NCI-H2171 (cell line): ENCODE measurements at places on chromosomes 5 and 9.

DNA sequence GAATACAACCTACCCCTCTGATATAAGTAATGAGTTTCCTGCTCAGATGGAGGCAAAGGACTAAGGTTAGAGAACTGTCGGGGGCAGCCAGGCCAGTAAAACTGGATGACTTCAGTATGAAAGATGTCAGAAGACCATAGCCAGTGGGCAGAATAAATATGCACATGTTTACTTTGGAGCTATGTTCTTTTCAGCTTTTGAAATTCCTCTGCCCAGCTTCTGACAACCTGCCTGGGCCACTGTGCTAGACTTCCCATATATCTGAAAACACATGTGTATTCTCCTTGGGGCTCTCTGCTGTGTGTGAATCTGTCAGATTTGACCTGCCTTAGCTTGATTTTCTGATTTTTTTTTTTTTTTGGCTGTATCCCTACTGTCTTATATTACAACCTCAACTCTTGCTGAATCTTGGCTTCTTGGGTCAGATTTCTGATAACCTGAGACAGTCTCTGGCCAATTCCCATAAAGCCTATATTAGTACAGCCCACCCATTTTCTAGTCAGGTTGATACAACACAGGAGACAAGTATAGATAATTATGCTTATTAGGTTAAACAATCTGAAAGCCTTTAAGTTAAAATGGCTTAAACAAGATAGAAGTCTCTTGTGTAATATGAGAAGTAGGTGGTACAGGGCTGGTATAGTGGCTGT is 76.6 kb upstream of the PRLR start:
- DNase-seq = no peak

DNA sequence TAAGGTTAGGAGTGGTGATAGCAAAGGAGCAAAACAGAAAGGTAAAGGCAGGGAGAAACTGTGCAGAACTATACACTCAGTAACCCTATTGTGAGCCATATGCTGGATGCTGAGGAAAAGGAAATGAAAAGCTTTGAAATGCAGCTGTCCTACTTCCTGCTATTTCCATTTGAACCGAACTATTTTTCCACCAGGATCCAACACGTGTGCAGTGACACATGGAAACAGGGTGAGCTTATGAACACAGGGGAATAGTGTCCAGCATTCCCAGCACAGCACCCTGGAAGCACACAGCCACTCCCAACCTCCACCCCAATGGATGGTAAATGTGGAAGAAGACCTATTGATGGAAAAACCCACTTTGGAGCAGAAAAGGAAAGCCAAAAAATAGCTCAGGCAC is 69.0 kb upstream of the SLC12A2 start:
- no peak for DNase-seq

- no peak for DNase-seq
These were observed 131.7 kb downstream of the BARX1 start for GRCh38 chr9:93823245-93824072.

DNA sequence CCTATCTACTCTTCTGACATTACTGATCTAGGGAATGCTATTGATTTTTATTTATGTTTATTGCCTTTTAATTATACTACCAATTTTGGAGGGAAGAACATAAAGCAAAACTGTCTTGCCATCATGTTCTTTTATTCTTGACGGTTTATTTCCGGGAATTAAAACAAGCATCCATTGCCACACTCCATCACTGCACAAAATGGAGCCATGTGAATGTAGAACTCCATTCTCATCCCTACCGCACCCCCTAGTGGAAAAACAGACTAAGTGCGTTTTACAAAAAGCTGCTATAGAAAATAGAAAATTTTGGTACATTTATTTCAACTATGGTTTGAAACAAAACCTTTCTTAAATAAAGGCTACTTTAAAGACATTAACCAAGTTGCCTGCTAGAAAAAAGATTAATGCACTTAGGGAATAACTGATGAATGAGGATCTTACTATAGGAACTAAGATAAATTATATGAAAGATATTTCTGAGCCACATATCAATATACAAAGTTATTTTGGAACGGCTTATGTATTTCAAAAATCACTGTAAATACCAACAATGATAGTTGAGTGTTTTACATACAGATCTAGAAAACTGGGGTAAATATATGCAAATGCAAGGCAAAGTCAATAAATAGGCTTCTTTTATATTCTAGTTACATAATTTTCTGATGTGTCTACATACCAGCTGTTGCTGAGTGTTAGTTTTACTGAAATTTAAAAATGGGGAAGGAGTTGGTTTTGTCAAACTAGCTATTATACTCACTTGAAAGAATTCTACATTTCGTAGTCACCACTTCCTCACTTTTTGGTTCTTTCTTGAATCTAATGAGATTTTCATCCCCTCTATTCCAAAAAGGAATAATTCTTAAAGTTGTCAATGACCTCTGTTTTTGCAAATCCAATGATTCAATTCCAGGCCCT is 26.5 kb downstream of the OXCT1 start:
- peak; percentile 63 for DNase-seq

DNA sequence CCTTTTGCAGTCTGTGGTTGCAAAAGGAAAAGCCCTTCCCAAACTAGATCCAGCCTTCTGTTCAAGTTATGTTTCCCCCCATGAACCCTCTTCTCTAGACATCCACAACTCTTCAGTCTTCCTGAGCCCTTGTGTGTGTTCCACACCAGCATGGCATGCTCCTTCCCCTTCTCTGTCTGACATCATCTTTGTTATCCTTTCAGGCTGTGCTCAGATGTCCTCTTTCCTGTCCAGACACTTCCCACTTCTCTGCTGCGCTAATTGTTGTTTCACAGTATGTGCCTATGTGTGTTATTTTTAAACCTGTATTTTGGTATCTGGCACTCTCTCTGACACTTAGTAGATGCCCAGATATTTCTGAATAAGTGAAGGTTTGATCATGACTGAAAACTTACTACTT is 38.2 kb downstream of the FOCAD start:
- no peak for DNase-seq

- DNase-seq = no peak
These were observed 26.6 kb upstream of the TTLL11 start for GRCh38 chr9:122119721-122120120.

- DNase-seq = no peak
These were observed 269.2 kb downstream of the ACTL7B start for GRCh38 chr9:108586471-108587139.

DNA sequence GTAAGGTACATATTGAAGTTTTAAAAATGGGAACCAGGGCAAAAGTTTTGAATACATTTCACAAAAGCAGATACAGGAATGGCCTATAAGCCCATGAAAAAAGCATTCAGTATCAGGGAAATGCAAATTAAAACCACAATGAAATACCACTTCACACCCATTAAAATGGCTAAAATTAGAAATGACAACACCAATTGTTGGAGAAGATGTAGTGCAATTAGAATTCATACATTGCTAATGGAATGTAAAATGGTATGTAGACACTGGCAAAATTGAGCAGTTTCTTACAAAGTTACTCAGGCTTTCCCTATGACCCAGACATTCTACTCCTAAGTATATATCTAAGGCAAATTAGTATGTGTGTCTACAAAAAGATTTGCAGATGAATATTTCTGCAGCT is 34.2 kb downstream of the CDC14B start:
- no peak for DNase-seq

DNA sequence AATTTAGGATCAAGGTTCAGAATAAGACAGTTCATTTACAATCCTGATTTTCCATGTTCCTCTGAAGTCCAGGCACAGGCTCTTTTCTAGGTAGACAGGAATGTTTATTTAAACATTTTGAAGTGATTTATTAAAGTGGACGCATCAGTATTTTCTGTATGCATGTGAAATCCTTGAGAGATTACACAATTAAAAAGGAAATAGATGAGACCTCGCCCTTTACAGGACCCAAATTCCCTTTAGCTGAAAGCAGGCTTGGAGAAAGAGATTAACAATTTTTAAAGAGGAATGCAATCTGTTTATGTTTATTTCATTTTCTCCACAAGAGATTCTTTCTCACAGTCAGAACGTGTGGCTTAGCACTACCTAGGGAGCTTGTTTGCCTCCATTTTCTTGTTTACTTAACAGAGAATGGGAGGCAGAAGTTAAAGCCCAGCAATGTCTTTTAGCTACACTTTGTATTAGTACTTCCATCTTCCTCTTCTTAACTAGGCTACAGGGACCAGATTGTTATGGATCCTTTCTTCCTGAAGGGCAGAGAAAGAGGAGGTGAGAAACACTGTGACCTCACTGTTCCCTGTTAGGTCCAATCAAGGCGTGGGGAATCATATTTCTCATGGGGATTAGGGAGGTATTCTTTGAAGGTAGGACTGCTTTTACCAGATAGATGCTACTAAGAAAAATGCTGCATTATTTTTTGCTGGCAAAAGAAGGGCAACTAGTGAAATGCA is 416.0 kb downstream of the SH3GL2 start:
- no peak for DNase-seq

- DNase-seq = no peak
These were observed 55.3 kb upstream of the IL17B start for GRCh38 chr5:149434162-149435014.

- DNase-seq = no peak
These were observed 8.4 kb upstream of the OLFM1 start for GRCh38 chr9:135079018-135079417.

DNA sequence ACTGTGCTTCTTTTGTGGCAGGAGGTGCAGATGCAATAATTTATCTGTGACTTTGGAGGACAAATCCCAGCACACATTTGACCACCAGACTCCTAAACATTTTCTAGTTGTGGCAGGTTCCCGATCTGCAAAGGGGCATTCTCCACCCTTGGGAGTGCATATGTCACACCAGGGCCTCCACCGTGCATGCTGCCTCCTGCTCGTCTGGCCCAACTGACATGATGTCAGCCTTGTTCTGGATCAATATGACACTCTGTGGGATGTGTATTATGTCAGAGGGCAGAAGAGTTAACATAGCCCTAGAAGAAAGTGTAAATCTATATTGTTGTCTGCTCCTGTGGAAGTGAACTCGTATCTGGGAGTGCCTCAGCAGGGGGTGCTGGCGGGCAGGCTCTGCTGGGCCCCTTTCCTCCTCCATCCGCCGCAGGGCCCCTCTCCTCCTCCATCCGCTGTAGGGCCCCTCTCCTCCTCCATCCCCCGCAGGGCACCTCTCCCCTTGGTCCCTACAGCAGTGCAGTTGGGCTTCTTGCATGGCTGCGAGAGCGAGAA is 97.7 kb upstream of the PPP1R26 start:
- DNase-seq = no peak

DNA sequence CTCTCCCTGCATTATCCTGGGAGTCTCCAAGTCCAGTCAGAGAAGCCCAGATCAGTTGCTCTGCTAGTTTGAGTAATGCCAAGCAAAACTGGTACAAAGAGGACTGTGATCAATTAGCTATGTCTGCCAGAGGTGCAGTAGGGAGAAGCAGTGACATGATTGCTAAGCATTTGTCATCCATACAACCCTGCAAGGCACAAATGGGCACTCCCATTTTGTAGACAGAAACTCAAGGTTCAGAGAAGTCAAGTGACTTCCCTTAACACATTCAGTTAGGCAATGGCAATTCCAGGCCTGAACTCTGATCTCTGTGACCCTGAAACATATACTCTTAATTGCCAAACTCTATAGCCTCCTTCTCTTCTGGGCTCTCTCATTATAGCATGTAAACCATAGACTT is 34.0 kb downstream of the NDST1 start:
- no peak for DNase-seq

GRCh38 chr9:76456202-76456926 is 2.6 kb upstream of the GCNT1 start:
- DNase-seq = no peak

DNA sequence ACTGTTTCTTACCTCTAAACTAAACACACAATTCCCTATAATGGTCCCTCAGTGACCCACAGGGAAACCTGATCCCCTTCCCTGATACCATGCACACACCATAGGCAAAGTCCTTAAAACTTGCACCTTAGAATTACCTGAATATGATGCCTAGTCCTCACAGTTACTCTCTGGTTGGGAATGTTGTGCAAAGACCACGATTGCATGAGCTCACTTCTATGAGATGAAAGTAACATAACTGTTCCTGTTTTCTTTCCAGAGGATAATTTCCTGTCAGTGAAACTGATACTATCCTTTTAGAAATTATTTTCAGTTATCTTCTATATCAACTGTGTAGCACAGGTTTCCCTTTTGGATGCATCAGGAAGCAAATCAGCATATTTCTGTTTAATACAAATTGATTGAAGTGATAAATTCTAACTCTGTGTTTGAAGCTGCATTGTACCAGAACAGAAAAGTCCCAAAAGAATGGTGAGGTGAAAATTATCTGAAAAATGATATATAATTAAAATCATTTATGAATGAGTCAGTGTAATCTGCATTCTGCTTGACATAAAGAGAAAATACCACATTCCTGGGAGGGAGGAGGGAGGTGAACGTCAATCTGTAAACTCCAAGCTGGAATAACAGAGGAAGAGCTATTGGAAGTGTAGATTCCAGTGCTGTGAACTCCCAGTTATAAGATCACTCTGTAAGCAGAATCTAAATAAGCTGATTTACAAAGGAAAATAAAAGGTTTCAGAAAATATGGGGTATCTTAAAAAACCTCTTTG is 51.2 kb upstream of the TNFAIP8 start:
- no peak for DNase-seq

DNA sequence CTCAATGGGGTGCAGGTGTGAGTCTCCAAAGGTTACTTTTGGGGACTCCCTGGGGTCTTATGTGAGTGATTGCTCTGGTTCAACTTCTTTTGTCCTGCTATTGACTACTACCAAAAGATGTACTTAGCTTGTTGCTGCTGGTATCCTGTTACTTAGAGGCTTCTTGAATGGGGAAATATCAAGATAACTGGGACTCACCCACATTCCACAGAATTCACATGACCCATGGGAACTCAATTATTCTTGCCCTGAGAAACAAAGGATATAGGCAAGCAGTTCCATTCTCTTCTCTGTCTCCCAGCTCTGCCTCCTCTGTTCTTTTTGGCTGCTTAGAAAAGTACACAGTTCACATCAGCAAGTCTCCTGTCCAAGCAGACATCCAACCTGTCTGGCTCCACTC is 105.9 kb downstream of the UNC13B start:
- DNase-seq = no peak

- no peak for DNase-seq
These were observed 286.7 kb downstream of the ELAVL2 start for GRCh38 chr9:23539311-23539710.

DNA sequence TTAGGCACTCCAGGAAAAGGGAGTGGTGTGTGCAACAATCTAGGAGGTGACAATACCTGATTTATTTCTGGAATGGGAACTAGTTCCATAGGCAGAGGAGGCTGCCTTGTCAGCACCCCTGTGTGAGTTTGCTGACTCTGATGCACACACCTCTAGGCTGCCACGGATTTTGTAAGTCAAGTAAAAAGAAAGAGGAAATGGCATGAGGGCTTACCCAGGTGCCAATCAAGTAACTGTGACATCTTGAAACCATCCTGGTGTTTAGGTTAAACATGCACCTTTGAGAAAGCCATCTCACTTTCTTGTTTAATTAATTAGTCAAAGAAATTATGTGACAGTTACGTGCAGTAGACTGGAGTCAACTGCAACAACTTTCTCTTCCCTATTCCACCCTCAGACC is 32.3 kb upstream of the FAM81B start:
- DNase-seq = no peak

- DNase-seq = no peak
These were observed 132.0 kb downstream of the FAM174A start for GRCh38 chr5:100667161-100667630.

GRCh38 chr5:172913117-172913850 is 45.9 kb upstream of the RPL26L1 start:
- DNase-seq = no peak
